CD8-positive, alpha-beta T cell (primary cell): ENCODE measurements at places on chromosomes 7 and 10. TPM values are rescaled to one million over a fixed set of nuclear protein-coding genes. Genes with fewer than 3 reads are reported as not detected.

RSPH10B gene
- total RNA-seq: not detected

MEIG1 gene
- total RNA-seq: not detected

APBB1IP gene
- total RNA-seq: 36.8 TPM

ABCB1 gene
- total RNA-seq: 38.4 TPM

ANKRD26 gene
- total RNA-seq: 4.7 TPM

NEUROG3 gene
- not detected for total RNA-seq

ZC3HAV1L gene
- 0.16 TPM for total RNA-seq
